BJ (cell line): ENCODE measurements at places on chromosomes 4 and X.

GRCh38 chrX:130623518-130623917 lies 221.7 kb downstream of the RBMX2 start:
- no peak for DNase-seq

GRCh38 chrX:16311671-16312070 lies 144.4 kb downstream of the MAGEB17 start:
- no peak for DNase-seq

DNA sequence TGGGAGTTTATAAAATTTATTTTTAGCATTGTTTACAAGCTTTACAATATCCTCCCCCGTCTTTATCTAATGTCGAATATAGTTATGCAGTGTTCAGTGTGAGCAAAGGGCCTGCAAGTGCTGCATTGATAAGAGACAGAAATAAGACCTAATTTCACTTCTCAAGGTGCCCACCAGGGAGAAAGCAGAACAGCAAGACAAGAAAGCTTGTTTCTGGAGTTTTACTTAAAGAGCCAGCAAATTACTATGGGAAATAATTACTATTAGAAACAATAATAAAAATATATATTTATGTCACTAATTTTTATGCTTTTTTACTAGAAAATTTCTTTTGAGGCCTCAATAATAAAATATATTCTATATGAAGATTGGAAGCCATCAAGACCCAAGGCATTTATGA lies 2677.7 kb downstream of the ARAP2 start:
- DNase-seq, result no peak

GRCh38 chrX:154440623-154441357 lies 3.2 kb upstream of the FAM50A start:
- DNase-seq, result no peak

DNA sequence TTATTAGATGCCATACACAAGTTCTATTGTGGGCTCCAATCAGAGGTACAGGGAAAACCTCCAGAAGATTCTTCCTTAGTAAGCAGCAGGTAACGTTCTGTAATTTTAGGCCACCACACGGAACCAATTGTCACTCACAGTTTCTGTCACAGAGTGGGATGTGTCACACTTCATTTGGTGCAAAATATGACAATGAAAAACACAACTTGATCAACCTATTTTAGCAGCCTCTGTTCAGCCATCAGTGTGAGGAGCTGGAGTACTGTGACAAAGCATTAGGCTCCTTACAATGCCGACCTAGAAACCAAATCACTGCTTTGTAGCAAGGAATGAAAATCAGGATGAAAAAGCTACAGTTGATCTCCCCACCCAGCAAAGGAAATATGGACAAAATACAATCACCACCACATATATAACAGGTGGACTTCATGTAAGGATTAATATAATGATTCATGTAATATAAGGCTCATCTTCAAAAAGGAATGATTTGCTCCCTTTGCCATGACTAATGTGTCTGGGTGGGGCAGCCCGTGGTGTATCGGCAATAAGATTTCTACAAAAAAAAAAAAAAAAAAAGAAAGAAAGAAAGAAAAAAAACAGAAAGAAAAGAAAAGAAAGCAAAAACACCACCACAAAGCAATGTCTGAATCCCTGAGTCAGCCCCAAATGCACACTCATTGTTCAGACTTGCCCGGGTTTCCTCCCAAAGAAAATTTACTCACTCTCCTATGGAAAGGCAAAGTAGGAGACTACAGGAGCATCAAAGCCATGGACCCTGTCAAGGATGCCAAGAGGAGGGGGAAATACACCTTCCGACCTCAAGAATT lies 36.0 kb downstream of the SLC9A7 start:
- no peak for DNase-seq

- peak; percentile 1 for DNase-seq
Observed at GRCh38 chrX:50877310-50877709, 33.2 kb upstream of the BMP15 start.

GRCh38 chr4:99300934-99301333 lies 10.1 kb upstream of the ADH1A start:
- DNase-seq, result peak; percentile 90

DNA sequence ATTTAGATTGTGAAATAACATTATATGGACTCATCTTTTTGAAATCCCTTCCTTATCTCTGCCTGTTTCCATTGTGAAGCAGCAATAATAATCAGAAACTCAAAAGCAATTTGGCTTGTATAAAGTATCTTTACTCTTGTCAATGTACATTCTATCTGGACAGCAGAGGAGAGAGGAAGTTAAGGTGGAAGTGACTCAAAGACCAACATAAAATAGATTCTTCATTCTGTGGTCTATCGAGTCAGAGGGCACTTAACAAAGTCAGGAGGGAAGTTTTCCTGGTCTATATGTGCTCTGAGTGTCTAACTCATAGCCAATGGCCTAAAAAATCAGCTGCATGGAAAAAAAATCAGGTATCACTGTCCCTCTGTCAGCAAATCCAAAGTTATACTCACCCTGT lies 155.5 kb downstream of the EMCN start:
- DNase-seq, result no peak

DNA sequence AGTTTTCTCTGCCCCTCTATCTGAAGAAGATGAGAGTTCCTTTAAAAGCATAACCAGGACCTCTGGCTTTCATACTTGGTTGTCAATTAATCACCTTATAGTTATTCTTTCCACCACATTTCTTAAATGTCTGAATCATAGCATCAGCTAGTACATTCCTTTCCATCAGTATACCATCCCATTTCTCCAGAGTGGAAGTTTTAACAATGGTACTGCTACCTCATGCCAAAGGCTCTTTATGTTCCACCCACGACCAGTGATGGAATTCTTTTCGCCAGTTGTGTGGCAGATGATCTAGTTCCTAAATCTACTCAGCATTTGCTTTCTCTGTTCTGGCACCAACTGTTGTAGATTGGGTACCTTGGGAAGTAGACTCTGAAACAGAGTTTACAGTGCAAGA lies 379.8 kb downstream of the ZNF674 start:
- no peak for DNase-seq

DNA sequence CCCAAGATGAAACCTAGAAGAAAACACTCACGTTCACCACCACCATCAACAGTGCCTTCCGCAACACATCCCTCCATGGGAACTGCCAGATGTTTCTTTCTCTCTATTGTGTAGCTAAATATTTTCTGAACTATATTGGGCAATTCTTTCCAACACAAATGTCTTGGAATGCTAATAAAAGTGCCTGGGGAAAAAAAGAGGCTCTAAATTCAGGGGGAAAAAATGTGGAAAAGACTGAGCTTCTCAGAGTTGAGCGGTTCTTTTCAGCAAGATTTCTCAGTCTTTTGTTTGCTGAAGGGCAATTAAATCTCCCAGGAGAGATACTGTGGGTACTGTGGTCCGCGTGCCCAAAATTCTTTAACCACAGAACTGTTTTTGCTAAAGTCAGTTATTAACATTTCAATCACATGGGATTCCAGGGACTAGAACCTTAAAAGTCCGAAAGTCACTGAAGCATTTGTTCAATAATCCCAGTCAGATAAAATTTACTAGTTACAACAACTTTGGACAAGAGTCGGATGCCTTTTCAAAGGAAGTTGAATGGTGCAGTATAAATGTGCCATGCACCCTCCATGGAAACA lies 51.9 kb upstream of the DHRSX start:
- peak; percentile 98 for DNase-seq

GRCh38 chr4:56817840-56818491 lies 3.5 kb downstream of the SPINK2 start:
- no peak for DNase-seq

GRCh38 chr4:8321771-8322170 lies 52.2 kb downstream of the HTRA3 start:
- no peak for DNase-seq

DNA sequence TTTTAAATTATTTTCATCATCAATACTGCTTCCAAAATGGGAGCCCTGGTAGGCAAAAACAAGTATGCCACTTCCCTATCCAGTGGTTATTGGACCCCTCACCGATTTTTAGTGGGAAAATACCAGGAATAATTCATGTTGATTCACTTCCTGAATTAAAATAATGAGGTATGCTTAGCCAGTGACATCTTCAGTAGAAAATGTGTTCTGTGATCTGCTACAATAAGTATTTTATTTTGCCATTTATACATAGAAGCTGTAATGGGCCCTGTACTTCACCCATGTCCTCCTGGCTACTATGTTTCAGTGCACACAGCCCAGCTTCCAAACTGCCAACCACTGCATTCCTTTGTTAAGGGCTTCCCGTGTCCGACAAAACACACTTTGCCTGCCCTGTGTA lies 41.0 kb upstream of the KLHL34 start:
- no peak for DNase-seq

DNA sequence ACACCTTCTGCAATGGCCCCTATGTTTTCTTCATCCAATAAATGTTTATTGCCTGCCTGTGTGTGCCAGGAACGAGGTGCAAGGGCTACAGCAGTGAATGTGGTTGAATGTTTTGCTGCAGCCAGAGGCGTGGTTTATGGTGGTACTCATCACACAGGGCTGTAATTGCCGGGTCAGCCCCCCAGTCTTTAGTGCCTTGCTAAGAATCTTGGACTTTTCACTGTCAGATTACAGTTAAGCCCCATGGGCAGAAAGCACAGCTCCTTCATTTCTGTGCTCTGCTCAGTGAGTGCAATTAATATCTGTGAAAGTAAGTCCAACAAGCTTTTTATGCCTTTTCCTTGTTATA lies 67.8 kb downstream of the TAPT1 start:
- DNase-seq, result no peak

DNA sequence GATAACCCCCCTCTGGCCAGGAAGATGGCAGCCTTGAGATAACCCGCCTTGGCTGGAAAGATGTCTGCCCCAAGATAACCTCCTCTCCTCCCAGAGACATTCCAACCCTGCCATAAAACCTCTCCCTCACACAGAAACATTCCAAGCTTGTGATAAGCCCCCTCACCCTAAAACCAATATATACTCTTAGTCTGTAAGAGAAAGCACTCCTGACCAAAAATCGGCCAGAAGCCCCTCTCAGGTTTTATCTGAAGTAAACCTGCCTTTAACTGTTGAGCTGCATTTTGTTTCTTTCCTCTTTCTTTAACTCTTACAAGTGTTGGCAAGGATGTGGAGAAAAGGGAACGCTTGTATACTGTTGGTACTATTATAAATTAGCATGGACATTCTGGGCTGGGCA lies 8.5 kb downstream of the ERCC6L start:
- no peak for DNase-seq

GRCh38 chr4:8940792-8941491 lies 69.3 kb upstream of the HMX1 start:
- DNase-seq, result no peak

GRCh38 chrX:154511761-154512160 lies 4.3 kb downstream of the FAM3A start:
- DNase-seq, result no peak

GRCh38 chr4:119014658-119015057 lies 121.0 kb upstream of the MYOZ2 start:
- no peak for DNase-seq

GRCh38 chrX:33178690-33179089 lies 32.7 kb downstream of the DMD start:
- DNase-seq, result no peak

- no peak for DNase-seq
Observed at GRCh38 chr4:1294891-1295290, 5.2 kb downstream of the MAEA start.

DNA sequence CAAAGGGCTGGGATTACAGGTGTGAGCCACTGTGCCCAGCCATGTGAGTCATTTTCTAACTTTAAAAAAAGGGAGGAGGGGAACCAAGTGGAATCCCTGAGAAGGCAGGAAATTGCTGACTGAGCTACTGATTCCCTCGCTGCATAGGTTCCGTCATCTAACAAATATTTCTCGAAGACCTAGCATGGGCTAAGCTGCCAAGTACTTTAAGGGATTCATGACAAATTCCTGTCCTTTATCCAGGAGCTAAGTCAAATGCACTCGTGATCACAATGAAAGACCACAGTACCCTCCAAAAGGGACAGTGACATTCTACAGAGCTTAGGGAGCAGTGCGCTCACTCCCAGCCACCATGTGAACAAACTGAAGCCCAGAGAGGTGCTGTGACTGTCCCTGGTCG lies 33.2 kb upstream of the MAN2B2 start:
- no peak for DNase-seq
